NCI-H1436 treated with DMSO at 0.1 percent for 48 hours (cell line): ENCODE measurements at places on chromosomes 7 and 10.
A peak's percentile ranks its signal among the peaks of the same experiment; 100 is the strongest.

DNA sequence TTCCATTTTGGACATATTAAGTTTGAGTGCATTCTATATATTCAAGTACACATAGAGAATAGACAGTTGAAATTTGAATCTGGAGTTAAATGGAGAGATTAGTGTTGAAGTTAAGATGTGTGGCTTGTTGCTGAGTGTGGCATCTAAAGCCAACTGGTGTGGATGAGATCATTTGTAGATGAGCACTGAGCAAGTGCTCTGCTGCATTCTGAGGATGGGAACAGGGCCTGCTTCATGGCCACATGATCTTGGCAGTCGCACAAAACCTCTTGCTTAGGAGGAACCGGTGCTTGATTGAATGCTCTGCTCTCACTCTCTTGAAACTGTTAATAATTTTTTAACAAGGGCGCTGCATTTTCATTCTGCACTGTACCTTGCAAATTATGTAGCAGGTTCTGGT, 62.0 kb downstream of the EPDR1 start:
- DNase-seq = no peak

DNA sequence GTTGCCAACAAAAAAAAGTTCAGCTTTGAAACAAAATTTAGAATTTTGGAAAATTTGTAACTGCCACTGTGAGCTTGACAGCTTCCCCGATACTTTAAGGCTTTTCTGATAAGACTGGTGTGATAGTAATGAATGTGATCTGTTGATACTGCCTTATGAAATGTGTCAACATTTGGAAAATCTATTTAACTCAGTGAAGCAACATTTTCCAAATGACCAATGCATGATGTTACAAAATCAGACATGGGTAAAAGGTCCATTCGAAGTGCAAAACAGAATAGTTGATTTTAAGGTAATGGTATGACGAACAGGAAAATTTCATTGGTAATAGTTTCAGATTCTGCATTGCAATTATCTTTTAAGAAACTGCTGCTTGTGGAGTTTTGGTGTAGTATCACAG, 175.4 kb downstream of the SEM1 start:
- no peak for DNase-seq

DNA sequence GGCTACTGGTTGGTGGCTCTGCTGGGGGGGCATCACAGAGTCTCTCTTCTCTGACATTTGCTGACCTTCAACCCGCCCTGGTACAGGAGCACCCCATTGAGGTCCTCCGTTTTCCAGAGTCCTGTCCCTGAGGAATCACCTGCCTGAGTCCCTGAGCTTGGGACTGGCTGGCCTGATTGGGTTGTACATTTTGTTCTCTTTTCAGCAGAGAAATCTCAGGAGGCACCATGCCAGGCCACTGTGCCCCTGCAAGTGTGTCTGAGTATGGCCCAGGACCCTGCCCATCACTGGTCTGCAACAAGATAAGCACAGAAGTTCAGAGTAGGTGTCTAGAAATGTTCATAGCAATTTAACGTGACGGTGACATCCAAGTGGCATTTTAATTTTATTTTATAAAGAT, 131.2 kb downstream of the CUX1 start:
- no peak for DNase-seq

- no peak for DNase-seq
Observed at GRCh38 chr10:72340510-72341261, 14.0 kb downstream of the DNAJB12 start.

DNA sequence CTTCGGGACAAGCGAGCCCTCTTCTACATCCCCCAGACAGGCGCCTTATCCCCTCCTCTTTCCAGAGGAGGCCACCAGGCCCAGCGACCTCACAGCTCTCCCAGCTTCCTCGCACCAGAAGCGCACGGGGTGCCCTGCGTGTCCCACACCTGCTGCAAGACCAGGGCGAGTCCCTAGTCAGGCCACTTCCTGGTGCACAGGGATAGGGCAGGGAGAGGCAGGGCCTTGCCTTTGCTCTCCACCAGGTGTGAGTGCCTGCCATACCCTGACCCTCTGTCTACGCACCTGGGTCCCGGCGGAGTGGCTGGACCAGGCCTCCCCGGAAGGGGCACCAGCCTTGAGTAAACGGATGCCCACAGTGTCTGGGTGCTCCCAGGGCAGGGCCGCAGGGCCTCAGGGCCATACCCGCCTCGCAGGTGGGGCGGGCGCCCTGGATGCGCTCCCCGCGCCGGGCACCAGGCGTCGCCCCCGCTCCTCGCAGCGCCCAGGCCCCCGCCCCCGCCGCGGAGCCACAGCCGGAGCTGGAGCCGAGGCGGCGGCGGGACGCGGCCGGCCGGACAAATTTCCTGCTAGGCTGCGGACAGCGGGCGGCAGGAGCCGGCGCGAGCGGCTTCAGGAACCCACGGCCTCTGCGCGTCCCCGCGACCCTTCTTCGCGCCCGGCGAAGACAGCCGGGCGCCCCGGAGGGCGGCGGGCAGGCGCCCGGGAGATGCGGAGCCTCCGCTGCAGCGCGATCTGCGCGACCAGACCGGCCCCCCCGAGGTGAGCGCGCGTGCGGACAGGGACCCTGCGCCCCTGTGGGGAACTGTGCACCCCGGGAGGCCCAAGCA, at the start of gene PTPRE:
TSS of gene PTPRE (plus strand) at position 556 of the 830 bp plus-strand sequence. CDS start 133,779 bp downstream, outside the sequence.
- DNase-seq = no peak

DNA sequence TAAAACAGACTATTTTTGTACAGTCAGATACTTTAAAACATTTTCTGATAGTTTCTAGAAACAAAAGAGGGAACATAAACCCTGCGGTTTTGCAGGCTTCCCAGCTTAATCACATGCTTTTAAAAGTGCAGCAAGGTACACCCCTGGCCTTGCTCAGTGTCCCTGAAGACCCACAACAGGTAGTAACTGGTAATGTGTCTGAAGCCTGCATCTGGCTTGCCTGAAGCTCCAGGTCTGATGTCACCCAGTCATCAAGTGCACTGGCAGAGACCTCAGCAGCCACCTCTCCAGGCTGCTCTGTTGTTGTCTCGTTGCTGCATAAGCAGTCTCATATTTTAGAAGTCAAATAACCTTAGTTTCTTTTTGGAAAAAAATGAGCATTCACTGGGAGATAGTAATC, 376.1 kb upstream of the MTPN start:
- no peak for DNase-seq

DNA sequence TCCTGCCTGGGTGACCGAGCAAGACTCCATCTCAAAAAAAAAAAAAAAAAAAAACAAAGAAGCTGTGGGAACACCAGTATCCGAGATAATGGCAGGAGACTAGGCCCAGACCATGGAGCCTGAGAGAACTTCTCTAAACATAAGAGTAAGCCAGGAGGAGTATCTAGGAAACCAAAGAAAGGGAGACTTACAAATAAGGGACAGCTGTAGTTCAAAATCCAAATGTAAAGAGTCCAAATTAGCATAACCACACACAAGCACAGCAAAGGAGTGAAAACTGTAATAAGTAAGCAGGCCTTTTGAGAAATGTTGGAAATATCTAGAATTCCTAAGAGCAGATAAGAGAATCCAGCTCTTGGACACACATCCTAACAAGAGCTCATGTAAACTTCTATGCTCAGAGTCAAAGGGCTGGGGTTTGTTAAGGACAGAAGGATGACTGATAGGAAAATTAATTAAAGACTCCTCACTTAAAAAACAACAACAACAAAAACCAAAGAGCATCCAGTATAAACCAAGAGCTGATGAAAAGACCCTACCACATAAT, 15.8 kb downstream of the ZNF25 start:
- no peak for DNase-seq

- no peak for DNase-seq
Observed at GRCh38 chr7:129724796-129725195, 113.3 kb downstream of the NRF1 start.

DNA sequence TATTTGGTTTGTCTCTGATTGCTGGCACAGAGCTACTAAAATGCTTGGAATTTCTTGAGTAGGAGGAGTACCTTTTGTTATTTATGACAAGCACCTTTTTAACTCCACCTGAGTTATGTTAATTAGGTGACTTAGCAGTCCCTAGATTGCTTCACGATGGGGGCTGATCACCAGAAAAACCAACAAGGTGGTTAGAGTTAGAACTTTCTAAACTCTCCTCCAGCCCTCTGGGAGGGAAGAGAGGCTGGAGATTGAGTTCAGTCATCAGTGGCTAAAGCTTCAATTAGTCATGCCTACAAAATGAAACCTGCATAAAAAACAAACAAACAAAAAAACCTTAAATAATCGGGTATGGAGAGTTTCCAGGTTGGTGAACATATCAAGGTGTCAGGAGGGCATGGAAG, 23.6 kb upstream of the ING3 start:
- no peak for DNase-seq

DNA sequence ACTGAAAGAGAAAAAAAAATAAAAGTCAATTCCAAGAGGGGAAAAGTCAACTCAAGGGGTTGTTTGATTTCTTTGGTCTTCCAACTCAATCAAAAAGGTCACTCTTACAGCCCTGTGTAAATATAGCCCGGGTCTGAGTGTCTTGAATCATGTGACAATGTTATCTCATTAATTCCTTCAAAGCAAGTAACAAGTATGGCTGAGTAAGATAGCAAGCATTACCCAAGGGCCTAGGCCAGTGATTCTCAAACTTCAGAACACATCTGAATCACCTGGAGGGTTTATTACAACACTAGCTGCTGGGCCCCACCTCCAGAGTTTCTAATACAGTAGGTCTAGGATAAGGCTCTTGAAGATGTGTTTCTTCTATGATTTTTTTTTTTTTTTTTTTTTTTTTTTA, 125.0 kb downstream of the PRLHR start:
- no peak for DNase-seq

DNA sequence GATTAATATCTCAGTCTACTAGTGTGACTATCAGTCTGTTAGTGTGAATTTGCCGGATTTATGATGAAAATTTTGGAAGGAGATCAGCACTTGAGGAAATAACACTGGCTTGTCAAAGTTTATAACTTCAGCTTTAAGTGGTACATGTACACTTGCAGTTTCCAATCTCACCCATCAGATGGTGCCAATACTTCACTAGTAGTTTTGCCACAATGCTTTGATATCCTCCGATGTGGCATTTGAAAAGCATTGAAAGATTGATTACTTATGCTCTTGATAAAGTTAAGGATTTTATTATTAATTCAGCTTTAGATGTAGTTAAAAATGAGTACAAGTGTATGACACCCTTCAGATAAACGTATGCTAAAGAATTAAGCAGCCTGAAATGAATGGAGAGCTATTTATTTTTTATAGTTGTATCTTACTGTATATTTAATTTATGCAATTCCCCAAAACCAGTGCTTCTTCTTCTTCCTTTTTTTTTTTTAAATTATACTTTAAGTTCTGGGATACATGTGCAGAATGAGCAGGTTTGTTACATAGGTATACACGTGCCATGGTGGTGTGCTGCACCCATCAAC, 98.2 kb downstream of the ANLN start:
- DNase-seq = peak; percentile 37

GRCh38 chr10:98638920-98639319, 192.2 kb upstream of the HPS1 start:
- no peak for DNase-seq

DNA sequence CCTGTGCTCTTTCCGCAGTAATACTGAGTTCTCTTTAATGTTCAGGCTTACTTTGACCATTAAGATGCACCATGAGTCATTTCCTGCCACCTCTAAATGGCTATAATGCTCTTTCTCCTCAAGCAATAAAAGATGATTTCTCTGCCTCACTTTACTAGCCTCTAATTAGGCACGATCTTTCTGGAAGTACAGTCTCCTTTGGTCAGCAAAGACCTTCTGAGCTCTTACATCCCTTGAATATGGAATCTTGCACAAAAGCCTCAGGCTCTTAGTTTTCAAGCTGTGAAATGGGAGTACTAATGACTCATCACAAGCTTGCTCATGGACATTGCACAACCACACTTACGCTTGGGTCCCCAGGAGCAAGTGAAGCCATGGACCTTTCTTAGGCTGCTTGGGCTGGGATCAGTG, 85.9 kb downstream of the FRMD4A start:
- no peak for DNase-seq

- DNase-seq = peak; percentile 6
Observed at GRCh38 chr7:139043823-139044812, 8.3 kb upstream of the ZC3HAV1L start.

DNA sequence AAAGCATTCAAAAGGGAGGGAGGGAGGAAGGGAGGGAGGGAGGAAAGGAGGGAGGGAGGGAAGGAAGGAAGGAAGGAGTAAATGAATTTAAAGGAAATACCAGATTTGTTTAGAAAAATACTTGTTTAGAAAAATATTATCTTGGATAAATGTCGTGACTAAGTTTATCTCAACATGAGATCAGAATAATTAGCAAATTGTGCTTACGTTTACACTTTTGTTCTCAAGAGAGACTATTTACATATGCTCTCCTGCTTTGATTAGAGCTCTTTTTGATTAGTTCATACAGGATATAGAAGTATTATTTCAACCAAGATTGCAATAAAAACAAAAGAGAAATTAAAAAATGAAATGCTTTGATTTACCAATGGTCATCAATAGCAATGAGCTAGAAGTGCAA, 186.2 kb downstream of the HIBADH start:
- DNase-seq = no peak

GRCh38 chr10:100978121-100978900, 9.0 kb downstream of the MRPL43 start:
- no peak for DNase-seq

GRCh38 chr7:139509535-139509934, 13.9 kb upstream of the CLEC2L start:
- no peak for DNase-seq

- no peak for DNase-seq
Observed at GRCh38 chr7:80357530-80357929, 154.3 kb downstream of the GNAT3 start.

- no peak for DNase-seq
Observed at GRCh38 chr10:3509355-3509754, 275.7 kb downstream of the KLF6 start.

DNA sequence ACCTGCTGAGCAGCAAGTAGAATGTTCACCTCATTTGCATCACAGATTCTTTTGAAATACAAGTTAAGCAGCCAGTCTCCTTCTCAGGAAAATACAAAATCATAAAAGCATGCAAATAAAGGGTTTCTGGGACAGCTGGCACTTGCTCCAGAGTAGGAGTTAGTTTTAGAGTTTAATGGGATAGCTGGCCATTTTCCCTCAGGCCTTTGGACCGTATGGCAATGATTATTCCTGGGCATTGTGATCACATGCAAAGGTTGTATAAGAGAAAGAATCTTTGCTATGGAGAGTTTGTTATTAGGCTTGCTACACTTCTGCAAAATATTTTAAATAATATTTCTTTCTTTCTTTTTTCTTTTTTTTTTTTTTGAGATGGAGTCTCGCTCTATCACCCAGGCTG, 240.8 kb downstream of the CDK14 start:
- DNase-seq = no peak

GRCh38 chr7:140069298-140069949, 6.7 kb upstream of the PARP12 start:
- no peak for DNase-seq

- DNase-seq = no peak
Observed at GRCh38 chr10:95963202-95963990, 55.6 kb downstream of the CC2D2B start.

DNA sequence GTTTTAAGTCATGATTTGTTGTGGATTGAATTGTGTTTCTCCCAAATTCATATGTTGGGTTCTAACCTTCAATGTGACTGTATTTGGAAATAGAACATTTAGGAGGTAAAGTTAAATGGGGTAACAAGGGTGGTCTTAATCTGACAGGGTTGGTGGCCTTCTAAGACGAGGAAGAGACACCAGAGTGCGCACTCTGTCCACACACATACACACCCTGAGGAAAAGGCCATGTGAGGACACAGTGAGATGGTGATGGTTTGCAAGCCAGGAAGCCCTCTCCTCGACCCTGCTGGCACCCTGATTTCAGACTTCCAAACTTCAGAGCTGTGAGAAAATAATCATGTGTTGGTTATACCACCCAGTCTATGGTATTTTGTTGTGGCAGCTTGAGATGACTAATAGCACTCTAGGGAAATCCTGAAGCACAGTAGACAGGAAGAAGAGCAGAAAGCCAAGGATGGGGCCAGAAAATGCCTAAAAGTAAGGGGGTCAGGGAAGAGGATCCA, 28.0 kb upstream of the SEM1 start:
- no peak for DNase-seq
